ENCODE measurements at places on chromosomes 7 and 10.

- peak; percentile 39 for DNase-seq
These were observed 1.2 kb upstream of the TFR2 start for GRCh38 chr7:100642534-100642907.

GRCh38 chr7:22296916-22297315 lies 60.0 kb downstream of the RAPGEF5 start:
- DNase-seq = no peak

GRCh38 chr10:3053155-3053554 lies 14.2 kb upstream of the PFKP start:
- no peak for DNase-seq

DNA sequence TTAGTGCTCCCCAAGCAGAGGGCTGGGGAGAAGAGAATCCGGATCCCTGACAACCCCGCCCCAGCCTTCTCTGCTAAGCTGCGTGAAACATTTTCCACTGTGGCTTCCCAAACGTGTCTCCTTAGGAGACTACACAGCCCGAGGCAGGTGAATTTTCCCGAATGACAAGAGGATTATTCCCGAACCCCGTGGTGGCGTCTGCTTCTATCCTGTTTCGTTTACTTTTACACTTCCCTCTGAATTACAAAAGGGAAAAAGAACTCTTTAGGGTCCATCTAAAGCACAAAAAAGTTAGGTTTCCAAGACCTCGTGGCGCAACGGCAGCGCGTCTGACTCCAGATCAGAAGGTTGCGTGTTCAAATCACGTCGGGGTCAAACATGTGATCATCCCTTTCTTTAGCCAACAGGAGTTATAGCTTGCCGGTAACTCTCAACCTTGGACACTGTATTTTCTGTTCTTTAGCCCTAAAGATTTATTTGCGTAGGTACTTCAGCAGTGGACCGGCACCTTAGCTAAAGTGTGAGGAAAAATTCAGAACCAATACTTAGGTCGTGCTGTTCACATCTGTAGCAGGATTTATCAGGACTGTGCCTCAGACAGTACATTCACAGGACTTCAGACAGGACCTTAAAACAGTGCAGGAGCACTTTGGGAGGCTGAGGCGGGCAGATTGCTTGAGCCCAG lies 3.2 kb upstream of the ZNF789 start:
- DNase-seq = no peak

DNA sequence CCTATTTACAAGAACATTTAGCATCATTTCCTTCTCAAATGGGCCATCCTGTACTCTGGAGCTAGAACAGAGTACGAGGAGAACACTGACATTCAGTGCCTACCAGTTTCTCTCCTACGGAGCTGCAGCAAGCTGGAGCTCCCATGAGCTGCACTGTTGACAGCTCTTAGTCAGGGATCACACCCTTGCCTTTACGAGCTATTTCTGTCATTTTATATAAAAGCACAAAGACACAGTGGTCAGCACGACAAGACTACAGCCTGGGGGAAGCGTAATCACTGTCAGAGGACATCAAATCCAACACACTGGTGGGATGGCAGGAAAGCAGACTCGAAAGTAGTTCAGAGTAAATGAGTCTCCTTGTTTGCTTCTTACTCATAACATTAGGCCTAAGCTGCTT lies 2.7 kb downstream of the CDCA7L start:
- DNase-seq = no peak

GRCh38 chr7:93232673-93233018 lies 480 bp downstream of the VPS50 start:
- no peak for DNase-seq

DNA sequence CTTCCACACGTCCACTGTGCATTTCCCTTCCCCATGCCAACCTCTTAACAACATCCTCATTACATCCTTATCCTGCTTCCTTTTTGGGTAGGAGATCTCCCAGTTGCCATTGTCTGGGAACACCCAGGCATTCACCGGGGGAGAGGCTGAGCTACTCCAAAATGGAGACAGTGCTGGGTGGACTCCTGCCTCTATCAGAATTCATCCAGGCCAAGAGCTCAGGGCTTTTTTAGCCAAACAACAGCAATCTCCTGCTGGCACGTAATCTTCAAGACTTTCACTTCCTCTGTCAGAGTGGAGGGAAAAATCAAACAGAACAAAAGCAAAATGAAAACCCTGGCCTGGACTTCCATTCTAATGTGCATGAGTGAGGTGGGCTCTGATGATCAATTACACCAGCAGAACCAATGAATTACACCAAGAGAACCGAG lies 245.0 kb downstream of the PRPF18 start:
- DNase-seq = no peak

GRCh38 chr10:117830787-117831212 lies 215.9 kb downstream of the RAB11FIP2 start:
- DNase-seq = no peak

GRCh38 chr10:50544857-50545429 lies 78.8 kb downstream of the SGMS1 start:
- no peak for DNase-seq

- DNase-seq = peak; percentile 31
These were observed 9.6 kb upstream of the AGR3 start for GRCh38 chr7:16891338-16891737.

DNA sequence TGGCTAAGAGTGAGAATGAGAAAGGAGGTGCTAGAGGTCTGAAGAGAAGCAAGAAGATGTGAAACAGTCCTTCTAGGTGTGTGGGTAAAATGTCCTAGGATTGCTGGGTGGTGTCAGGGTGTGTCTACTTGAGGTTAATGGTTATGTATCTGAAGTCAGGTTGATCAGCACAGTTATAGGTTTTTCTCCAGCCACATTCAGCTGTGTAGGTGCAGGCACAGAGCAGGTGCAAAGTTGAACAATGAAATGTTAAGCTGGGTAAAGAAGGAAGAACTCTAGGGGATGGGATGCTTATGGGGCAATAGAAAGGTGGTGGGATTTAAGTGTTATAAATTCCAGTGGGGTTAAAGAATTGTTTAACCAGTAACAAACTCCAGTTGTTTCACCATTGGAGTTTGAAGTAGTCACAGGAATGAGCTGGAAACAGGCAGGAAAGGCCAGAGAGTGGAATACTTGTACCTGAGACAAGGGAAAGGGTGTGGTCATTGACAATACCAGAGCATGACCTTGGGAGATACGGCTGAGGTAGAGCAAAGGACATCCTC lies 200.4 kb upstream of the YAE1 start:
- DNase-seq = no peak

GRCh38 chr7:29281782-29282541 lies 87.4 kb downstream of the CHN2 start:
- DNase-seq = peak; percentile 65

DNA sequence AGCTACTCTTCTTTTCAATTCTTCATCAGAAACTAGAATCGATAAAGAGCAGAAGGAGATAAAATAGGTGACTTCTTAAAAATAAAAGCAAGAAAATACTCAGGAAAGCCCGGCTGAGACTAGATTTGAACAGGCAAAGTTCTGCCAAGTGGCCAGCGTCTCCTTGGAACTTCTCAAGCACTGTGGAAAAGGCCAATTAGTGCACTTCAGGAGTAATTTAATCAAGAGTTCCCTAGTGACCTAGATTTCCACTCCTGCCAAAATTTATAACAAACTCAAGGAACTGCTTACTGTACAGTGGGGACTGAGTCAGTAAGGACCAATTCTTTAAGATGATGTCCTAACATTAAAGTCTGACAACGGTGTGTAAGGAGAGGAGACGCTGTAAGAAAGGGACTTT lies 57.3 kb downstream of the CHCHD3 start:
- no peak for DNase-seq

DNA sequence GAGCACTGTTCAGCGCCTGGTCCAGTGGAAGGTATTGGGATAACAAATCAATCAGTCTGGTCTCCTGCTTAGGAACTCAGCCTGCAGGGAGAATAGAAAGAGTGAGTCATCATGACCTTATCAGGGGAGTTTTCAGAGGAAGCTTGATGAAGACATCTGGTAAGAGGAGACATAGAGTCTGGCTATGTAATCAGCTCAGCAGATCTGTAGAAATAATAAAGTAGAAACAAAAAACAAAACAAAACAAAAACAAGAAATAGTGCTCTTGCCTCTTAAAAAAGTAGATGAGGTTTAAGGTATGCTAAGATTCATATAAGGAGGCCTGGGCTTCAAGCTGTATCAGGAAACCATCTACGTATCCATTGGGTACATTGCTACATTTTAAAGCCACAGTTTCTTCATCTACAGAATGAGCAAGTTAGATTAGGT lies 14.4 kb downstream of the TAS2R41 start:
- DNase-seq = no peak

- DNase-seq = peak; percentile 4
These were observed 6.8 kb upstream of the SNX8 start for GRCh38 chr7:2321020-2321419.
